ENCODE measurements at places on chromosomes 2 and 18.

DNA sequence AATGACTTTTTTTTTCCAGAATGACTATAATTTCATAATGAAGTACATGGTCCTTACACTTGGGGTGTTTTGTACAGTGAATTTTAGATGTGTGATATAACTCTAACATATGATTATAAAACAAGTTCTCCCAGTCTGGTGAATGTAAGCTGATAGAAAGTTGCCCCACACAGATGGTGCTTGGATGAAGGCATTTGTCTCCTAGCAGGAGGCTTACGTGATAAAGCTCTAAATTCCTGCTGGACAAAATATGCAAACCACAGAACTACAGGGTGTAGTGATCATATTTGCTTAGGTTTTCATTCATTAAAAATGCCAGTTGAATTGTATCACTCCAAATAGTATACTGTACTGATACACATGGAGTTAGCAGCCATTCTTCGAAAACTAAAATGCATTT, 85.5 kb downstream of the DSC3 start:
- DNase-seq = no peak

DNA sequence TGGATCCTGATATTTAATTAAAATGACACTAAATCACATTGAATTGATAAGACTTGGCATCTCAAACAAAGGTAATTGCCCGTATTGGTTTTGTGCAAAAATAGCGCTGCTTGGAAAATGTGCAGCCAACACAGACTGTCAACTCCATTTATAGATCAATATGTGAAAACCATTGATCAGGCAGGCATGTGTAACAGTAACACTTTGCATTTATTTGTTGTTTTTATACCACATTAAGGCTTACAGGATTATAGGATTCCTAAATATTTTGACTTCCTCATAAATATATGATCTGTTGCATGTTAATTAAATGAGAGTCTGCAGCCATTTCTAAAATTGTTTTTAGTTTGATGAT, 30.2 kb downstream of the ARHGAP15 start:
- DNase-seq = no peak

GRCh38 chr2:136210455-136210805, 92.5 kb upstream of the CXCR4 start:
- no peak for DNase-seq

GRCh38 chr2:12619975-12620374, 96.8 kb upstream of the TRIB2 start:
- DNase-seq = no peak

- no peak for DNase-seq
These were observed 16.6 kb upstream of the CPS1 start for GRCh38 chr2:210539578-210540416.

DNA sequence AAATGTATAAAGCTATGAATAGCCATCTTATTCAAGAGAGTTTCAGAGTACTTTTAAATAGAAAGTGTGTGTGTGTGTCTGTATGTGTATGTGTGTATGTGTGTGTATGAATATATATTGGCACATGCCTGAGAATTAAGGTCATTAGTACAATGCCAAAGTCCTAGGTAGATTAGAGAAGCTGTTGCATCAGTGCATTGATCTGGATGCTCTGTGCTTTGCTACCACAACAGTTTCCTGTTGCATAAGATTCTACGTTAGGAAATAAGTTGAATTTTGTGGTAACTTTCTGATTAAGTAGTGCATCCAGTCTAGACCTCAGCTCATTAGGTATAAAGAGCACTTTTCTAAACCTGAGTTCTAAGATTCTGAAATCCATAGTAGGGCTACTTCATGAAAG, 1102.8 kb upstream of the KLHL29 start:
- no peak for DNase-seq

DNA sequence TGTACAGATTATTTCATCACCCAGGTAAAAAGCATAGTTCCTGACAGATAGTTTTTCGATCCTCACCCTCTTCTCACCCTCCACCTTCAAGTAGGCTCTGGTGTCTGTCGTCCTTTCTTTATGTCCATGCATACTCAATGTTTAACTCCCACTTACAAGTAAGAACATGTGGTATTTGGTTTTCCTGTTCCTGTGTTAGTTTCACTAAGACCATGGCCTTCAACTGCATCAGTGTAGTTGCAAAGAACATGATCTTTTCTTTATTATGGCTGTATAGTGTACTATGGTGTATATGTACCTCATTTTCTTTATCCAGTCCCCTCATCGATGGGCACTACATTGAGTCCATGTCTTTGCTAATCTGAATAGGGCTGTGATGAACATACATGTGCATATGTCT, 184.2 kb downstream of the KCNJ3 start:
- no peak for DNase-seq

GRCh38 chr18:35680139-35680551, 98.6 kb downstream of the GALNT1 start:
- DNase-seq = no peak

Data from stimulated activated CD4-positive, alpha-beta T cell treated with anti-CD3 and anti-CD28 coated beads, Interleukin-1b, Interleukin-23, amount 100 ng/mL, for 24 hours (primary cell).